ENCODE measurements at places on chromosomes 3 and 15.

- no peak for DNase-seq
Measured at GRCh38 chr3:127175272-127175671, 17.7 kb upstream of the PRR23E start.

DNA sequence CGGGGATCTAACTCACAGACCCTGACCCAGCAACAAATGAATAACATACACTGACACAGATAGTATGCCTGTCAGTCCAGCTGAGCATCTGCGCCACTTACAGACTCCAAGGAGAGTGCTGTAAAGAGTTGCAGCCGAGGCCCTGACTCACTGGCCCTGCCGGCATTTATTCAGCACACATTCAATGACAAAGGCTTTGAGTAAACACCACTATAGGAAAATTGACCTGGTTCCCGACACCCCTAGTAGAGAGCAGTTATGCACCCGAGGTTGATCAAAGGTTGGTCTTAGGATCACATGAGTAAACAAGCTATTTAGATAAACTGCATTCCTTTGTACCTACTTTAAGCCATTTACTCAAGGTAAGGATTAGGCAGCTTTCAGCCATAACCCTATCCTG is 22.7 kb downstream of the LARS2 start:
- DNase-seq = no peak

DNA sequence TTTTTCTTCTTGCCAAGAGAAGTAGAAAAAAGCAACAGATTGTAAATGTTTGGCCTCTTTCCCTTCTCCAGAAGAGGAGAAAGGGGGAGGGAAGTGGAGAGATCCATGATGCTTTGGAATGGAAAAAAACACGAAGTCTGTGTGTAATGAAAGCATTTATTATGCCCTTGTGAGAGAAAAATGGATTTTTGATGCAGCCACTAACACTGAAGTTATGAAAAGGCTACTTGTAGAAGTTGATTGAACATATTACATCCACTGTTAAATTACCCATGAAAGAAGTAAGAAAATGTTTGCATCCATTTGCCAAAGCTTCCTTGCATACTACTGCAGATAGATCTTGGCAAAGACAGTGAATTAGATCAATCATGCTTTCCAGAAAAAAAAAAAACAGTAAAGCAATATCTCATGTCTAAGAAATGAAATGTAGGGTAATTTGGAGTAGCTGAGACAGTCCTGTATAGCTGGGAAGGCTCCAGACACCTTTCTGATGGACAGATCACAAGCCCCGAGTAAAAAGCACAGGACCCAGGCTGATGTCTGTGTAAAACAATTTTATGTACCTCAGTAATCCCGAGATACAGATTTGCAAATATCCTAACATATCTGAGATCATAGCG is 295.5 kb downstream of the PLOD2 start:
- no peak for DNase-seq

- DNase-seq = no peak
Measured at GRCh38 chr15:71548401-71548807, 261.9 kb upstream of the NR2E3 start.

GRCh38 chr15:74543583-74543982 is 2.6 kb downstream of the ARID3B start:
- no peak for DNase-seq

DNA sequence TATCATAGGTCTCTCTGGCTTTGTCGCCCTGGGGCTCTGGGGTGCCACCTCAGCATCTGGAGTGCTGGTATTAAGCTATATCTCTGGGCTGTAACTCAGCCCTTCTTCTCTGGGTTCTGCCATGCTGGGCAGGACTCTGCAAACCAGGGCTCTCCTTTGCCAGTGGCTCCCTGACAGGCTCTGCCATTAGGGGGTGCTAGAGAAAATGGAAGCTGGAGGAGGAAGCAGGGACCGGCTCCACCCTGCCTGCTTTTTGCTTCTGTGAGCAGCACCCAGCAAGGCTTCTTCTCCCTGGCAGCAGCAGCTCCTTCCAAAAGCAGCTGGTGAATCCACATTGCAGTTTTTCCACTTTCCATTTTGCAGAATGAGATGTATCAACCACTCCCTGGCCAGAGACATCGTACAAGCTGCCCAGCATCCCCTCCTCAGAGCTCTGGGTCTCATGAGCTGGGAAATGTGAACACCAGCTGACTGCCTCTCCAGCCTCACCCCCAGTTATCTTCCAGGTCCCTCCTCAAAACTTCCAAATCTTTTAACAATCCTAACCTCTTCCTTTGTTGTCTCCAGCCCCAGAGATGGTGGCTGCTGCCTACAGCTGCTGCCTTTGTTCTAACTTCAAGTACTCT is 165.0 kb downstream of the ABHD5 start:
- no peak for DNase-seq

- DNase-seq = no peak
Measured at GRCh38 chr3:195154111-195154791, 116.7 kb downstream of the XXYLT1 start.

GRCh38 chr3:64058566-64058965 is 35.3 kb upstream of the PSMD6 start:
- DNase-seq = no peak

DNA sequence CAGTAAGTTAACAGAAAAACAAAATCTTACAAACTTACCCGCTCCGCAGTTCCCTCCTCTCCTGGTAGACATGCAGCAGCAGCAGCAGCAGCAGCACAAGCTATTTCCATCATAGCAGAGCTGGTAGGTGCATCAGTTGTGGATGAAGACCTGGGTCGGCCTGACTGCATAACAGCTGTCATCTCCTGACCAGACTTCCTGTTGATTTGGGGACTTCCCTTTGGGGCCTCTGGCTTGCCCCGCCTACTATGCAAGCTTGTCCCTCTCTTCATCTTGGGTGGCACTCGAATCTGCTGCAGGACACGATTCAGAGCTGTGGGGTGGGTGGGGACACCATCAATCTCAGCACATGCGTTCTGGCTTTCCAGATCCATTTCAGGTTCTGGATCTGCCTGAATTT is 65.7 kb downstream of the TMCC1 start:
- DNase-seq = no peak

DNA sequence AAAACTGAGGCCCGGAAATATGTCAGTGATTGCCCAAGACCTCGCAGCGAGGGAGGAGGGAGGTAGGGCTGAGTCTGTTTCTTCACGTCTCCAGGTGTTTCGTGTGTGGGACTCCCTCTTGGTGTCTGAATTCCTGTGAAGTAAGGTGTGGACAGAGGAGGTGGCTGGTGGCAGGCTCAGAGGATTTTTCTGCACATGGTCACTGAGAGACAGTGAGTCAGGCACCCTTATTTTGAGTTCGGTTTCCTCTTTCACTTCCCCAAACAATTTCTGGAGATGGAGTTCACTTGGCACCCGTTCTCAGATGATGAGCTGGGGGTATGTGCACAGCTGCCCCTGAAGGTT is 46.3 kb upstream of the VPS8 start:
- DNase-seq = no peak

DNA sequence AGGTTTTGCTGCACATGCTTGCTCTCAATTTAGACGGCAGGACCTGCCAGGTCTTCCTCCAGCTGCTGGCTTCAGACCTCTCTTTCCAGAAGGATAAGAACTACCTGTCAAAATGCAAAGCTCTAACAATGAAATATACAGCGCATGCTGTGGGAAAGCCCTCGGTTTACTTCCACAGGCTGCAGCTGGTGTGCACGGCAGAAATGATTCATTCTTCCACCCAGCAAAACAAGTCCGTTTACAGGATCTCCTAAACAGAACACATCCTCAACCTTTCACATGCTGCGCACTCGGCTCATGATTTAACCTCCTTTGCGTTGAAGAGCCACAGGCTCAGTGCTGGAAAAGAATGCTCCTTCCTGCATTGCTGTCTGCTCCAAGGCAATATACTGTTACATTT is 92.4 kb upstream of the WNT5A start:
- no peak for DNase-seq

DNA sequence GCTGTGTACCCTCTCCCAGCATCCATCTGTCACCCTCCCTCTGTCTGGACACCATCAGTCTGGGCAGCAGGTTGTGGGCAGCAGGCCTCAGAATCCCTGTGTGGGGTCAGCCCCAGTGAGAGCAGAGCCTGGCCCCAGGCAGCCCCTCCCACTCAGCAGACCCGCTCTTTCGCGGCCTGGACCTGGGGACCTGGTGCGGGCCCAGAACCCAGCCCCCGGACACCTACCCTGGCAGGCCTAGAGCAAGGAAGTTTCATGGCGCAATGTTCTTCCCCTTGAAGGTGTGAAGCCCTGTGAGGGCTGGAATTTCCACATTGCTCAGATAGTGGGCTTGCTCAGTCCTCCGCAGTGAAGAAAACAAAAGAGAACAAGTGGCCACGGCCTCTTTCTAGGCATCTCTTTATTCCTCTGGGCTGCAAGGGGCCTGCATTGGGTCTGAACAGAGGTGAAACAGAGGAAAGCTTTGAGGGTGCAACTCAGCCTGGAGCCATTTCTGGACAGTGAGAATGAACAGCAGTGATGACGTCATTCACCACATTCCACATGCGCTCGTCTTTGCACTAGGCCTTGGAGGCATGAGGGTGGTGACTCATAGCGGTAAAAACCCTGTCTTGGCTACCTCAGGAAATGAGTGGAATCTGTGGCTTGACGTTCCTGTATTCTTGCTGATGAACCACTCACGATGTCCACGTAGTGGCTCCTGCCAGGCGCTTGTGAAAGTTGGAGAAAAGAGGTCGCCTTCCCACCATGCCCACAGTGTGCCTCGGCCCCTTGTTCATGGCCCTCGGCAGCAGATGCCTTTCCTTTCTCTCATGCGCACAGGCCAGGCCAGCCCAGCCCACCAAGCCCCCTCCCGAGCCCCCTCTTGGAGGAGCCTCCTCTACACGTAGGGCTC is 66.1 kb downstream of the SLC30A4 start:
- DNase-seq = peak; percentile 98

DNA sequence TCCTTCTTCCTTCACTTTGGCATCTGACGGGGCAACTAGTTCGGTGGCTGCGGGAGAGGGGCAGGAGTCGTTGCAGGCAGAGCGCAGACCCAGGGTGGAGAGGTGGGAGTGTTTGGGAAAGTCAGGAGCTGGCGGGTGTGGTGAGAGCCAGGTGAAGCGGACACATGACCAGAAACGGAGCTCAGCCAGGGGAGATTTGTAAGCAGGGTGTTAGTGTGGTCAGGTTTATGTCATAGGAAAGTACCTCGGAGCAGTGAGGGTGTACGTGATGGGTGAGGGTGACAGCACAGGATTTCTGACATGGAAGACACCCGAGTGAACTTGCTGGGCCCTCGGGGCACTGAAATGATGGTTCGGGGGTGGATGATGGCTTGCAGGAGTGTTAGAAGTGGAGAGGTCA is 247.4 kb upstream of the TPM1 start:
- no peak for DNase-seq

DNA sequence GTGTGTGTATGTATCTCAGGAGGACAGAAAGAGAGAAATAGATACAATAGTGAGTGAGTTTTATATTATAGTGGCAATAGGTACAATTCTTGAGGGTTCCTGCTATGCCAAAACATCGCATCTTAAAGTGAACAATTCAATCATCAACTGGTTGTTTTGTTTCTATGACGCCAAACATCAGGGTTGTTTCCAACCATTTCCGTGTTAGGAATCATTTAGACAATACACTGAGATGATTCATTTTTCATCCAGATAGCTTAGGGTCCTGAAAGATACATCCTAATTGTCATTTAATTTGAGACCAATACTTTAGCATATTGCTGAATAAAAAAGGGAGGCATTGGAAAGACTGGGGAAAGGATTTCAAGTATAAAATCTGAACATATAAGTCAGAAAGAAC is 472.2 kb downstream of the MCTP2 start:
- no peak for DNase-seq

DNA sequence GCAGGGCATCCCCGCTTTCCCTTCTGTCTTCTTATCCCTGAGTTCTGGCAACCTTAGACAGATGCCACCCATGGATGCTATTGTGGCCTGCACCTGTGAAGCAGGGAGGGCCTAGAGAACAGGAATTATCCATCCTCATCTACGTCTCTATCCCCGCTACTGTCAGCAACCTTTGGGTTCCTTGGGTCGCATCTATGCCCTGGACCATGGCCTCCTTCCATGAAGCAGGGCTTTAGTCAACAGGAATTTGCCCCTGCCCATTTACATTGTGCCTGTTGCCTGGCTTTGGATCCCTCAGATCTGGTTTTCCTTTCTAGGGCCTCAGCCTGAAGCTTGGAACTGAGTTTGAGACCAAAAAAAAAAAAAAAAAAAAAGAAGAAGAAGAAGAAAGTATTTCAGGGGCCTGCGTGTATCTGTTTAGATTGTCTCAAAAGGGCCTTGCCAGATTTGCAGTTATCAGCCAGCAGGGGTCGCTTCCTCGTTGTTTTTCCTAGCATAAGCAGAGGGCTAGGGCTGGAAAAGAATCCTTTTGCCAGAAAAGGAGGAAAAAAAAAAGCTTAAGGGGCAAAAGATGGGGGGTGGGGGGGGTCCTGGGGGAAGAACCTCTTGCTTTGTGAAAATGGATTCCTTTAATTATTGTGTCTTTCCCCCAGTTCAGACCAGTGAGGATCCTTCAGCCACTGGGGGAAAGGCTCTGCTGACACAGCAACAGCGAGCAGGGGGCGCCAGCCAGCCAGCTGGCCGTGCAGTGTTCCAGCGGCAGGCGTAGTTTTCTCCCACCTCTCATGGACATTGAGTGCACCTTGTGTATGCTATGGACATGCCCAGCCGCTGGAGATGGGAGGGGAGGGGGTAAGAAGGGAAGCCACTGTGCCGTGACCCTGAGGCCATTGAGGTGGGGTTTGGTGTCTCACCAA is 65.7 kb upstream of the ALDH1L1 start:
- DNase-seq = peak; percentile 30

- no peak for DNase-seq
Measured at GRCh38 chr3:66104535-66104934, 65.8 kb upstream of the MAGI1 start.

DNA sequence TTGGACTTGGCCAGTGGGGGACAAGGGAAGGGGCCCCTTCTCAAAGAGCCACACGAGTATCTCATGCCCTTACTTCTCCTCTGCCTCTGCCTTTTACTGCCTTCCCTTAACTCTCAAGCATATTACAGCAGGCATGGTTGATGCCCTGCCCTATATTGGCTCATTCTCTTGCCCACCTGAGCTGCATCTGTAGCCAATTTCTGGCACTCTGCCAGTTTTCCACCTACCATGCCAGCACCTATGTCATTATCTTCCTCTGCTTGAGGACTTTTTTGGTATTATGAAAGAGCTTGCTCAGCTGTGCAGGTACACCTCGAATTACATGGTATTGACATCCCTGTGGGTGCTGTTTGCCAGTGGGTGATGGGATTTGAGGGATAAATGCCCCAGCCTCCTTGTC is 181.8 kb downstream of the OXSM start:
- DNase-seq = no peak

GRCh38 chr3:14377838-14378169 is 24.6 kb upstream of the SLC6A6 start:
- DNase-seq = no peak

All from skeletal muscle cell (primary cell).